ENCODE measurements at places on chromosomes 6 and 20.

DNA sequence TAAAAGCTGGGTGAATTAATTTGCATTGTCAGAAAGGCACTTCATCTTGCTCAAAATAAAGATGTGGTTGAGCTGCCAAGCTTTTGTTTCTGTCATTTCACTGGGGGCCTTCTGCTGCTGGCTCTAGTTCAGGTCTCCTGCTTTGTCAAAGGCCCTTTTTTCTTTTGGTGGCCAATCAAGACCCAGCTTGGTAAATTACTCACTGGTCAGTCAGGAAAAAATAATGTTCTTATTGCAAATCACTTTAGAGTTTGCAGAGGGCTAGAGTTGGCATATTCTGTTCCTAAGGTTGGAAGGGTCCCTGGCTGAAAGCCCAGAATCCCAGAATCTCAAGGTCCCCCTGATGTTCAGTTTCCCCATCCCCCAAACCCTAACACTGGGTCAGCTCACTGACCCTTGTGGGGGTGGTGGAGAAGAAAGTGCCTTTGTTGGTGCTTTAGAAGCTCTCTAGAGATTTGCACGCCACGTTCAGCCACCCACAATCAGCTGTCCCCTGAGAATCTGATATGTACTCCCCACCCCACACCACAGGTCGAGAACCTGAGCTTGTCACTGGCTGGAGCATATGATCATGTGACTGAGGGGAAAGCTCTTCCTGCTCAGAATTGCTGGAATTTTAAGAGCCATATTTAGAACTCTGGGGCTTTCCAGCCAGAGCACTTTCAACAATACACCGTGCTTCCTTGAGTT, 21.7 kb upstream of the BNIP5 start:
- no peak for DNase-seq

DNA sequence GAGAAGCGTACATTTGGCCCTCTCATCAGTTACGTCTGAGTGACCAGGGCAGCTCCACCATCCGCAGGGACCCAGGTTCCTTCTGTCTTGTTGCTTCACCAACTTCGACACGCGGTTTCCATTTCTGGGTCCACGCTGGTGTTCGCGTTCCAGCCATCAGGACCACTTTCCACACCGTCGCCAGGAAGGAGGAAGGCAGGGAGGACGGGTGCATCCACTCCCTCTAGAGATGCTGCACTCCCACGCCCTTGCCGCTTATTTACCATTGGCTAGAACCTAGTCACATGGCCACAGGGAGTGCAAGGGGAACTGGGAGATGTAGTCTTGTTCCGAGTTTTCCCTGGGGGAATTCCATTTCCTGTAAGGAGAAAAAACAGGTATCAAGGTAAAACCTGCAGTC, 33.2 kb upstream of the SNX9 start:
- DNase-seq, result no peak

DNA sequence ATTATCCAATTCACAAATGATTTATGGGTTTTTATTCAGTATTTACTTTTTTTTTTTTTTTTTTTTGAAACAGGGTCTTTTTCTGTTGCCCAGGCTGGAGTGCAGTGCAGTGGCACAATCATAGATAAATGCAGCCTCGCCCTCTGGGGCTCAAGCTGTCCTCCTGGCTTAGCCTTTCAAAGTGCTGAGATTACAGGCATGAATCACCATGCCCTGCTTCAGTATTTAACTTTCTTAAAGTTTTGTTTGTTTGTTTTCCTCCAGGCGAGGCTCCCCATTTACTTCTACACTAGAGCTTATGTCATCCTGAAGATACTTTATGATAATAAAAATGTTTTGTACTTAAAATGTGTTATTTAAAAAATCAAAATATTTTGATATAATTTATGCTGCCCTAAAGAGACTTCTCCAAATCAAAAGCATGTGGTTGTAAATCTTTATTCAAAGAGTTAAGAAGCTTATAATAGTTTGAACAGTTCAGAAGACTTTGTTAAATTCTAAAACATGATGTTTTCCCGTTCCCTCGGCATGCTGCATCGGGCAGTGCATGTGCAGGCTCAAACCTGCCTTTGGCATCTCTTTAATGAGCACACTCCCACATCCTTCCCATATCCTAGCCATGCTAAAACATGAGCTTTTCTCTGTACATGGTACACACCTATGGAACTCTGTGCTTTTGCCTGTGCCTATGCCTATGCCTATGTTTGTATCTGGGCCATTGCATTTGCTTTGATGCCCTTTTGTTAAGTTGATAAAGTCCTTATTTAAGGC, 11.0 kb downstream of the SMPDL3A start:
- DNase-seq, result no peak

- no peak for DNase-seq
Measured at GRCh38 chr6:106411643-106412200, 51.2 kb downstream of the CRYBG1 start.

GRCh38 chr6:1031720-1032119, 280.2 kb upstream of the FOXQ1 start:
- no peak for DNase-seq

DNA sequence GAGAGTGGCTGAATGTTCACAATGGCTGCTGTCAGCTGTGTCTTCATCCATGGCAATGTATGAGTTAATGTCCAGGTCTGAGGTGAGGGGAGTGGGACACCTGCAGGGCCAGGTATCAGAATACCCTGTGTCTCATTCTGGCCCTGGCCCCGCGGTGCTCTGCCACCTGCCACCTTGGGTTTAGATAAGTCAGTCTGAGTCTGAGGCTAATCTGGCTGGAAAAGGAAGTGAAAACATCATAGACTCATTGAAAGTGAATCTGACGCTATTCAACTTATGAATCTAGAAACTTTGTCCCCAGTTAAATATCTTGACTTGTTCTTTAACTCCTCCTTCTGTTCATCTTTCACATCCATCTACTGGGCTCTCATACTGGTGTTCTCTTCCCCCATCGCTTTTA, 267.1 kb upstream of the JAG1 start:
- DNase-seq, result no peak

- DNase-seq, result no peak
Measured at GRCh38 chr6:52927451-52927850, 18.0 kb upstream of the GSTA3 start.

DNA sequence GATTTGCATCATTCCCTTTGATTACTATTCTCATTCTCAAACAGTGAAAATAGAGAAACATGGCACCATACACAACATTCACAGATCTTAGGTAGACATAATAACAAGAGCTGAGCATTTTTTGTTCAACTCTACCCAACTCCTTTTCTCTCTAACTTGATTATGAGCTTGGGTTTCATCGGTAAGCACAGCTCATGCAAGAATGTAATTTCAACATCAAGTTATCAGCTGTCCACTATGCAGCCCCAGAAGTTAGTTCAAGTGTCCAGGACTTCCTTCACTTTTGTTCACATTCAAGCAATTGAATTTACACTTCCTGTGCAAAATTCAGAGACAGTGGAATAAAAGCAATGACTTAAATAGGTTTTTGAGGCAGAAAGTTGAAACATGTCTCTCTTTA, 297.7 kb upstream of the SASH1 start:
- no peak for DNase-seq

DNA sequence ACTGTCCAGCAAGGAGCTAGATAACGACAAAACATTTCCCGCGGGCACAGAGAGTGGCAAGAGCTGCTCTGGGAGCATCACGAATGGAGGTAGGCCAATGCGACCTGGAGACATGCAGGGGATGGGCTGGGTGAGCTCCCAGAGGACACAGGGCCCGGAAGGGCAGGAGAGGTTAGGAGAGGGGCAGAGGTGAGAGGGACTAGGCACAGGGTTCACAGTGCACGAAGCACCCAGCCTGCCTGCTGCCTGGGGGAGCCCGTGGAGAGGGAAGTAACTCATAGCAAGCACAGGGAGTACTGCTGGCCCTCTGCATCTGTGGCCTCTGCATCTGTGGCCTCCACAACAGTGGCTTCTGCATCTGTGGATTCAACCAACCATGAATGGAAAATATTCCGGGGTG, 126.5 kb downstream of the HUS1B start:
- DNase-seq, result no peak

- DNase-seq, result no peak
Measured at GRCh38 chr20:23106271-23106851, 20.2 kb upstream of the CD93 start.

- peak; percentile 65 for DNase-seq
Measured at GRCh38 chr20:2172305-2173175, 70.9 kb downstream of the STK35 start.

DNA sequence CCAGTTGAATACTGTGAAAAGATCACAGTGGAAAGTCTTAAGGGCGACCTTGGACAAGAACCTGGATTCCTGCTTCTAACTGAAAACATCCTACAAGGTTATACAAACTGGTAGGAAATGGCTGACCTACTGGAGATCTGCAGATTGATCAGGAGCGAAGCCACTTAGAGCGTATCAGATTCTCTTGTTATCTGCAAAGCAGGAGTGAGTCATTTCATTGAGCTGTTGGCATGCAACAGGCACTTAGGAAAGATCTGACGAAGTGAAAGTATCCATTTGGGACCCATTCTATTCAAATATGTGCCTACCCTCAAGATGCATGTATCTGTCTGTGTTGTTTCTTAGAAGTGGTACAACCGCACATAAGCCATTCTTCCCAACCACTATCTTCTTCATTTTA, 131.2 kb upstream of the RIN2 start:
- DNase-seq, result no peak

- DNase-seq, result no peak
Measured at GRCh38 chr20:37414224-37415035, 68.5 kb downstream of the SRC start.

DNA sequence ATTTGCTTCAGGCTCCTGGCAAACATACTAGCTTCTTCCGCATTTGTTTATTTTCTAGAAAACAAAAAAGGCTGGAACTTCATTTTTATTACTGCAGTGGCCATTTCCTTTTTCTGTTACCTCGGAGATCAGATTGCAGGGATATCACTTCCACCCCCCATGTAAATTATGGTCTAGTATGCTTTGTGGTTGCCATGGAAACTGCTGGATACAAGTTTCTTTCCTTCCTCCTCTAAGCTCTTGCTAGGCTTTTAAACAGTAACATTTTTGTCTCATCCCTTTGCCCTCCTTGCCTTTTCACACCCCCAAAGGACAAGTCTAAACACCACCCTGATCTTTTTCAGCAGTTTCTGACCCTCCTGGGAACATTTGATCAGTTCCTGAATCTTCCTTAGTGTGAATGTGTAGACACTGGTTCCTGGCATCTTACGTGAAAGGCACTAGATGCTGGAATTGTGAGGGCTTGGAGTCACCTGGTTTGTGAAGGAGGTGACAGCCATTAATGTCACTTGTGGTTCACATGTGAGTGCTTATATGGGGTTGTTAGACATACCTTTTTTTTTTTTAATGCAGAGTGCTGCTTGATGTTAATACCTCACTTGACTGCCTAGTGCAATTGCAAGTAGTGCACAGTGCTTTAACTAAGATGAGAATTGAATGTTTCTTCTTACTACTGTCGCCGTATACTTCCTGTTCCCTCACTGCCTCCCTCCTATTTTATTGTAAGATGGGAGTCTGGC, 181.6 kb downstream of the JARID2 start:
- peak; percentile 24 for DNase-seq

- DNase-seq, result no peak
Measured at GRCh38 chr6:38387971-38388370, 251.8 kb downstream of the BTBD9 start.

GRCh38 chr6:90907931-90908655, 321.2 kb upstream of the MAP3K7 start:
- no peak for DNase-seq

DNA sequence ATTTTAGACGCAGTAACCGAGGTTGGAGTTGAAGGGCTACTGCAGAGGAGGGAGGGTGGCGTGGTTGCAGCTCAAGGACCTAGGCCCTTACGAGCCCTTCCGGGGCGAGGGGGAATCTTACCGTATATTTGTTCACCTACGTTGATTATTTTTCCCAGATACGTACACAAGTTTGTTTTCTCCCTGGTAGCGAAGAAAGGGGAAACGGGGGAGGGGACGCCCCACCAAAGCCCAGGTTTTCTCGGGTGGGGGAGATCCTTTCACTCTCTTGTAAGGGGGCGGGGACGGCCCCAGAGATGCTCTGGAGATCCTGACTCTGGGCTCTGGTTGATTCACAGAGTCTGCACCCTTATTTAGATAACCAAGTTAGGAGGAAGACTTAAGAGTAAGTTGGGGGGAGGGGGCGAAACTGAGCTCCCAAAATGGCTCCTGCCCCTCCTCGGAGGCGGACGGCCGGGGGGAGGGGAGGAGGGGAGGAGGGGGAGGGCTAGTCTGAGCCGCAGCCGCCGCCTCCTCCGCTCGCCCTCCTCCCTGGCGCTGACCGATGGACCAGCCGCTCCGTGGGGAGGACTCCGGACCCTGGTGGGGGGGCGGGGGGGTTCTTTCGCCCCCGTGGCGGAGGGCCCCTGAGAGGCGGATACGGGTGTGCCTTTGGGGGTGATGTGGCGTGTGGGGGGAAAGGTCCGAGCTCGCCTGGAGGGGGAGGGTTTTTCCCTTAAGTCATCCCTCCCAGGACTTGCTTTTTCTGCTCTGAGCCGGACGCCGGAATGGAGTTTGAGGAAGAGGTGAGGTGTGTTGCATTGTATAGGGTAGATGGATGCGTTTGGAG, 2.2 kb downstream of the BRD2 start:
- peak; percentile 79 for DNase-seq

- DNase-seq, result no peak
Measured at GRCh38 chr20:18981962-18982539, 168.5 kb downstream of the SCP2D1 start.

DNA sequence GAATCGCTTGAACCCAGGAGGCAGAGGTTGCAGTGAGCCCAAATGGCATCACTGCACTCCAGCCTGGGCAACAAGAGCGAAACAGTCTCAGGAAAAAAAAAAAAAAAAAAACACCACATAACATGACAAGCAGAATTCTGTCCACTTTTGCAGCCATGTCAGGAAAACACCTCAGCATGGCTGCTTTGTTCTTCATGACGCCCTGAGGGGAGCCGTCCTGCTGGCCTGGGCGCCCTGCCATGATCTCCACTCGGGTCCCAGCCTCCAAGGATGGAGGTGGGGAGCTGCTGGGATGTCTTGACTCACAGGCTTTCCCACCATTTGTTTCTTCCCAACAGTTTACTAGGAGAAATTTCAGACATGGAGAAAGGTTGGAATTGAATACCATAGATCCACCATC, 42.2 kb downstream of the SNX9 start:
- DNase-seq, result no peak

DNA sequence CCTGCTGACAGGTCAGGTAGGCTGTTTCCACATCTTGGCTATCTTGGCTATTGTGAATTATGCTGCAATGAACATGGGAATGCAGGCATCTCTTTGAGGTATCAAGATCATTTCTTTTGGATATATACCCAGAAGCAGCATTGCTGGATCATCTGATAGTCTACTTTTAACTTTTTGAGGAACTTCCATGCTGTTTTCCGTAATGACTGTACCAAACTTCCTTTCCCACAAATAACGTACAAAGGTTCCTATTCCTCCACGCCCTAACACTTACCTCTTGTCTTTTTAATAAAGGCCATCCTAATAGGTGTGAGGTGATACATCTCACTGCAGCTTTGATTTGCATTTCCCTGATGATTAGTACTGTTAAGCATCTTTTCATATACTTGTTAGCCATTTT, 338.7 kb upstream of the RUNX2 start:
- no peak for DNase-seq
